ENCODE measurements at places on chromosomes 12 and 14.

DNA sequence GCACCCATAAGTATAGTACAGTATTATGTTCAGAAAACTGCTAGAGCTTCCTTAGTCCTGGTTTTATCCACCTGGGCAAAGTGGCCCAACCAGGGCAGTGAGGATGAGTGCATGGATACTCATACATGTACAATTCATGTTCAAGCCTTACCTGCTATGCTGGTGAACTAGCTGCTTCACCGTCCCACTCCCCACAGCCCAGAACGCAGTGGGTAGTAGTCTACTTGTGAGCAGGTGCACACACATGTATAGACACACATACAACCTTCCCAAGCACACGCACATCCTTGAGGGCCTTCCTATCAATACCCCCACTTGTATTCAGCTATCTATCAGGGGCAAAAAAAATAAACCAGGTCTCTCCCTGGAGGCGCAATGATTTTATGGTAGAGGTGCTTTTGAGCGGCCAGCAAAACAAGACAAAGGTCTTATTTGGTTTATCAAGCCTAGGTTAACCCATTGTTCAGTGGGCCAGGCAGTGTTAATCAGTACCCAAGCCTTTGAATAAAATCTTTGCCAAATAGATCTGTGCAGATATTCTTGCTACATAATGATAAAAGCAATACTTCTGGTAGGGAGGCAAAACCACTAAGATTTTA is 69.8 kb downstream of the ZFP36L1 start:
- no peak for DNase-seq

- DNase-seq, result no peak
Observed at GRCh38 chr12:92574911-92575570, 127.7 kb upstream of the PLEKHG7 start.

DNA sequence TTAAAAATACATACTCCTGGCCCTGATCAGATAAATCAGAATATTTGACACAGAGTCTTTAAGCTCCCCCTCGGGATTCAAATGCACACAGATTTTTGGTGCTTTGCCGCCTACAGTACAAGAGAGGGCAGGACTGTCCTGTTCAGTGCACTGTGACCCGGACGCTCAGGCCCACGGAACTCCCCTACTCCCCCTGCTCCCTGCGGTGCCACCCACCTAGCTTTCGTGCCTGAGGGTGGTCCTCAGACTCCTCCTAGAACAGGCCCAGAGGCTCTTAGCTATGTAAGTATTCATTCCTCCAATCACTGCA is 13.7 kb upstream of the SERPINA3 start:
- DNase-seq, result no peak

- DNase-seq, result no peak
Observed at GRCh38 chr14:90418053-90418452, 21.2 kb downstream of the CALM1 start.

- DNase-seq, result no peak
Observed at GRCh38 chr14:84225268-84225667, 1304.7 kb upstream of the FLRT2 start.

DNA sequence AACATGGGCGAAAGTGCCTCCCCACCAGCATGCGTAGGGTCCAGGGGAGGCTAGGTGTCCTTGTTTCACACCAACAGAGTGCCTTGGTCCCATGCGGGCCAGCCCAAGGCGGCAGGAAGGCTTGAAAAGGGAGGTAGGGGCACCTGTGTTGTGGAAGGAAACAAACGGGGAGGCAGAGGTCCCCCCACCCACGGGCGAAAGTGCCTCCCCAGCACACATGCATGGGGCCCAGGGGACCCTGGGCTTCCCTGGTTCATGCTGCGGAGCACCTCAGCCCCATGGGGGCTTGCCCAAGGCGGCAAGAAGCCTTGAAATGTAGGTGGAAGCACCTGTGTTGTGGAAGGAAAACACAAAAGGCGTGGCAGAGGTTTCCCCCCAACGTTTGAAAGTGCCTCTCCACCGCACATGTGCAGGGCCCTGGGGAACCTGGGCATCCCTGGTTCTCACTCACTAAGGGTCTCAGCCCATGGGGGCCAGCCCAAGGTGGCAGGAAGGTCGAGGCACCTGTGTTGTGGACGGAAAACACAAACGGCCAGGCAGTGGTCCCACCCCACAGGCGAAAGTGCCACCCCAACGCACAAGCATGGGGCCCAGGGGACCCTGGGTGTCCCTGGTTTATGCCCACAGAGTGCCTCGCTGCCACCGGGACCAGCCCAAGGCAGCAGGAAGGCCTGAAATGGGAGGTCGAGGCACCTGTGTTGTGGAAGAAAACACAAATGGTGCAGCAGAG is 374.7 kb downstream of the ALG10 start:
- no peak for DNase-seq

GRCh38 chr12:110077800-110078199 is 29.5 kb upstream of the C12orf76 start:
- DNase-seq, result no peak

- no peak for DNase-seq
Observed at GRCh38 chr14:77185093-77185465, 3.5 kb downstream of the TMEM63C start.

DNA sequence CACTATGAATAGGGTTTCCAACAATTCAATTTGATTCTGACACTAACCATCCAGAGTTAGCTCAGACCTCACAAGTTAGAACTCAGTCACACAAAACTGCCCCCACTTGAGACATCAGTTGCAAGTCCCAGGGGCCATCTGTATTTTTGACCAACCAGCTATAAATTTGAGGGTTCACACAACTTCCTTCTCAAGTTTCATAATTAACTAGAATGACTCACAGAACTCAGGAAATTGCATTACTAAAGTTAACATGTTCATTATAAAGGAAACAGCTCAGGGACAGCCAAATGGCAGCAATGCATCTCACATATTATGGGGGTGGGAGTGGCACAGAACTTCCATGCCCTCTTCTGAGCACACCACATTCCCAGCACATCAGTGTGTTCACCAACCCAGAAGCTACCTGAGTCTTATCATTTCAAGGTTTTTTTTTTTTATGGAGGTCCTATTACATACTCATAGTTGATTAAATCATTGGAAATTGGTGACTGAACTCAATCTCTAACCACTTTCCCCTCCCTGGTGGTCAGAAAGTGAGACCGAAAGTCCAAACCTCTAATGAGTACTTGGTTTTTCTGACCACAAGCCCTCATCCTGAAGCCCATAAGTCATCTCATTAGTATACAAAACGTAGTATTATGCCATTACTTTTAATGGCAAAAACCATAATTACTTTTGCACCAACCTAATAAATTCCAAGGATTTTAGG is 1721.5 kb upstream of the SEL1L start:
- no peak for DNase-seq

DNA sequence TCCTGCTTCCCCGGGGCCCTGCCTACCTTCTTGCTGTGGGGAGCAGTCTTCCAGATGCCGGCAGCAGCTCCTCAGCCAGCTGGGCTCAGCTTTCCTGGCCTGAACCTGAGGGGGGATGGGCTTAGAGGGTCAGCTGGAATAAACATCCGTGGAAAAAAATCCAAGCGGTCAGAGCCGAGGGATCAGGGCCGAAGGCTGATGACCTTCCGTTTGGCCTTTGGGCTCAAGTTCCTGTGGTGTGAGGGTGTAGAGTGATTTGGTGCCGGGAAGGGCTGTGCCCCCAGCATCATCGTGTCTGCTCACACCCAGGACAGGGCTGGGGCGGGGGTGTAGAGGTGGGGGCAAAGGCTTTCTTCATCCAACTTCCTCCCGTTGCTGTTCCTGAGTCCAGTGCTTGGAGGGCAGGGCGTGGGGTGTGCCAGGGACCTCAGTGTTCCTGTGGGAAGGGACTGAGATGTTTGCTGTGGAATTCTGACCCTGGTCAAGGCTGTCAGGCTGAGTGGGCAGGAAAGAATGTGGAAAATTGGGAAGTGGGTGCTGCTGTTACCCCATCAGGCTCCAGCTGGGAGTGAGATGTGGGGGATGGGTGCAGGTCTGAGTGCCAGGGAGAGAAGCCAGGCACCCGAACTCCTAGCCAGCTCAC is 2.6 kb downstream of the SMIM41 start:
- DNase-seq, result no peak

DNA sequence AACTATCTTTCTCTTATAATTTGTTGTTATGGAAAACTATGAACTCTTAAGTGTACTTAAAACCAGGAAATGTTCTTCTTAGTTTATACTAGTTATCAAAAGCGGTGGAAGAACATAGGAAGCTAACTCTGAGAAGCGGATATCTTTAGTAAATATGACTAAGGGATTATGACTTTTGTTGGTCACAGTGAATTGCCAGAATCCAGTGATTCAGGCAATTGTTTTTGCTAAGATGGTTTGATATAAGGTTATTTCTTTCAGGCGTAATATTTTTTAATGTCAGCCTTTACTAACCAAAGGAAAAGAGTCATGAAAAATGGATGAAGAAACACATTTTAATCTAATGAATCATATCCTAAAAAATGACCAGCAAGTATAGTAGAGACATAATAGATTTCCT is 473.5 kb downstream of the FOXG1 start:
- DNase-seq, result no peak

DNA sequence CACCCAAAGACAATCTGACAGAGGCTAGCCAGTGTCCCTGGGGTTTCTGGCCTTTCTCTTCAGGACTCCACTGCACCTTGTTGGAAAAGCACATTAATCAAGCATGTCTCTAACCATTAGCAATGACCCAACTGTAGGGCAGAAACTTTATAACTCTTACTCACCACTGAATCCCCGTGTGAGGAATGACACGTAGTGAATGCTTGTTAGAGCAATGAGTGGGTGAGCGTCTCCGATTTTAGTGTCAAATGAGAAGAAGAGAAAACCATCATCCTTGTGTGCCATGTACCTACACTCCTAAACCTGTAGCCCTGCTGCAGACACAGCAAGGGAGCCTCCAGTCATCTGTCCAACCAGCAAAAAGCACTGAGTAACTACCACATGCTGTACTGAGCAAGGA is 56.5 kb upstream of the GPR68 start:
- no peak for DNase-seq

DNA sequence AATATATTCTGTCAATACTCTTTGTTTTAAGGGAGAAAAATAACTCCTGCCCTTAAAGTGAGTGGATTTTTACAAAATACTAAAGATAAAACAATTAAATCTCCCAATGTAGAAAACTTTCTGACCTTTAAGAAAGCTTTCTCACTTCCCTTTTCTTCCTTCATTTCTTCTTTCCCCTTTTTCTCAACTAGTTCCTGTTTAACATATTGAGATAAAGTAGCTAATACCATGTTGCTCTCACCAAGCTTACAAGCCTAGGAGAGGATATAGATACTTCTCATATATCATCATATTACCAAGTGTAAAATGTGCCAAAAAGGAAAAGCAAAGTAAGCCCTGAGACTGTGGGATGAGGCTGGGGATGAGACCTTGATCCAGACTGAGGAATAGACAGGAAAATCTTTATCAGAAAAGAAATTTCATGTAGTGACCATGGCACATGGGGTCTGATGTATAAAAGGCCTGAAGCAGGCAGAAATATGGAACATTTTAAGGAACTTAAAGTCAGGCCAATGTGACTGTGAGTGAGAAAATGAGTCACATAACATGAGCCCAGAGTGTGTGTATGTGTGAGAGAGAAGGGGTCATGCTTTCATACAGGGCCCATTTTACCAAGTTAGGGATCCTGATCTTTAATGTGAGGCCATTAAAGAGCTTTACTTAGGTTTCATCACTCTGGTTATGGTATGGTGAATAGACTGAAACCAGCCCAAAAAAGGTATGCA is 1.6 kb upstream of the RPL10L start:
- DNase-seq, result no peak

DNA sequence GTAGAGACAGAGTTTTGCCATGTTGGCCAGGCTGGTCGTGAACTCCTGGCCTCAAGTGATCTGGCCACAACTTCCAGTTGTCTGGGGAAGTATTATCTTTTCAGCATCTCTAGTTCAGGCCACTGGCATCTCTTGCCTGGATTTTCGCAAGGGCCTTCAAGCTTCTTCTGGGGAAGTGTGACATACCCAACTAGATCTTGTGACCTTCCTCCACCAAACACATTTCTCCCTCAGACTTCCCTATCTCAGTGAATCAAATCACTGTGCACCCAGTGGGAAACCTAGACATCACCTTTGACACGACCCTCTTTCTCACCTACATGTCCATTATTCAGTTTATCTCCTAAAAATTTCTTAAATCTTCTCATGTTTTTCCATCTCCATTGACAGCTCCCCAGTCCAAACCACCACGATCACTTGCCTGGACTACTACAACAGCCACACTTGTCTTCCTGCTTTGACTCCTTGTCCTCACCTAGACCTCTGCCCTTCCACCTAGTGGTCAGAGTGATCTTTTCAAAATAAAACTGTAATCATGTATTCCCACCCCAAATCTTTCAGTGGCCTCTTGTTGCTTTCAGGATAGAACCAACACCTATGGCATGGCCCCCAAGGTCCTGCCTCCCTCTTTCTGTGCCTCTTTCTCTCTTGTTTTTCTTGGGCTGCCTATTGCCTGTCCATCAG is 3.3 kb downstream of the EEF1AKMT3 start:
- no peak for DNase-seq

DNA sequence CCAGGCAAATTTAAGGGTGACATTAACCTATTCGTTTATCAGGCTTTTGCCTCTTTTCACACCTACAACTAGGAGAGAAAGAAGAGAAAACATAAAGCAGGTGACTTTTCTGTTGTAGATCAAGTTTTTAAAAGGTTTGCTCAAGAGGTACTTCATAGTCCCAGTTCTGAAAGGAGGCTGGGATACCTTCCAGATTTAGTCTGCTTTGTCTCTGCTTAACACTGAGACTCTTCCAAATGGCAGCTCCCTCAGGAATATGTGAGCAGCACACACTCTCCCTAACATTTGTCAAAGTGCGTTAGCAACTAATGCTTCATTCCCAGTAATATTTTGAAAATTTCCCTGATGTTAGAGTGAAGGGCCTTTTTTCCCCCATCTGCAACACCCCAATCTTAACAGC is 133.7 kb upstream of the RASSF8 start:
- no peak for DNase-seq

- DNase-seq, result peak; percentile 58
Observed at GRCh38 chr12:132771126-132771838, 9.7 kb upstream of the ANKLE2 start.

DNA sequence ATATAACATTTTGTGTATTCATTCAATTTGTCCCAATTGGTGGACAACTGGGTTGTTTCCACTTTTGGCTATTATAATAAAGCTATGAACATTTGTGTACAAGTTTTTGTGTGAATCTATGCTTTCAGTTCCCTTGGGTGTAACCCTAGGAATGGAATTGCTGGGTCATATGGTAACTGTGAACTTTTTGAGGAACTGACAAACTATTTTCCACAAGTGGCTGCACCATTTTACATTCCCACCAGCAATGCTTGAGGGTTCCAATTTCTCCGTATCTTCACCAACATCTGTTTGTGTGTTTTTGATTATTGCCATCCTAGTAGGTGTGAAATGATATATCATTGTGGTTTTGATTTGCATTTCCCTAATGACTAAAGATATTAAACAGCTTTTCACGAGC is 13.0 kb downstream of the LPCAT3 start:
- no peak for DNase-seq
